ENCODE measurements at places on chromosomes 16 and 17. TPM values are rescaled to one million over a fixed set of nuclear protein-coding genes. Genes with fewer than 3 reads are reported as not detected.

GRCh38 chr16:86661706-86662105, 83.4 kb downstream of the FOXL1 start:
- H3K36me3 ChIP-seq: peaks cover 2% of the 10 kb centered on the region
- peaks cover 11% of the 10 kb centered on the region for H3K27me3 ChIP-seq
- H3K4me1 ChIP-seq: peaks cover 20% of the 10 kb centered on the region
- no peak overlapping the region for H3K4me3 ChIP-seq
- DNase-seq: no peak

DHRS11 gene
- total RNA-seq: 5.0 TPM

DNA sequence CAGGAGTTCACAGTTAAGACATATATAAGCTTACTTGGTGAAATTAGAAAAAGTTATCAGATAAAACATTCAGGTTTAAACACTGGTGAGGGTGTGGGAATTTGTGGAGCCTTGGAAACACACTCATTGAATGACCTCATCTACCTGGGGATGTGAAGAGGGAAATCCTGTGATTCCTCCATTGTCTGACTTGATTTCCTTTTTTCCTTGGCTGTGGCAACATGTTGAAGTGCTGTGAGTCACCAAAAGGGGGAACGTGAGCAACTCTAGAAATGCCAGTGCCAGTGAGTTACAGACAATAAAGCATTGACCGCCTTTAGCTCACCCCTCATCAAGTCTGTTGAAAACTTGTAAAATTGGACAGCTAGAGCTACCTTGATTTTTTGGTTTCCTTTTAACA, 1.8 kb downstream of the HMOX2 start:
- peaks cover 31% of the 10 kb centered on the region for H3K36me3 ChIP-seq
- peak overlapping the region; percentile 84 for H3K27ac ChIP-seq
- H3K4me3 ChIP-seq: peak overlapping the region; percentile 92
- peak; percentile 42 for DNase-seq
- H3K27me3 ChIP-seq: no peaks in the 10 kb centered on the region

GRCh38 chr17:17729620-17730249, 48.5 kb downstream of the RAI1 start:
- peaks cover 32% of the 10 kb centered on the region for H3K4me1 ChIP-seq
- no peak overlapping the region for H3K27ac ChIP-seq
- peaks cover 6% of the 10 kb centered on the region for H3K27me3 ChIP-seq
- H3K36me3 ChIP-seq: peaks cover 5% of the 10 kb centered on the region
- peak; percentile 74 for DNase-seq

GRCh38 chr17:2701996-2702741, 9.4 kb downstream of the CLUH start:
- H3K27ac ChIP-seq: no peak overlapping the region
- no peaks in the 10 kb centered on the region for H3K27me3 ChIP-seq
- peaks cover 3% of the 10 kb centered on the region for H3K4me1 ChIP-seq
- H3K36me3 ChIP-seq: peaks cover 15% of the 10 kb centered on the region
- no peak for DNase-seq

DNA sequence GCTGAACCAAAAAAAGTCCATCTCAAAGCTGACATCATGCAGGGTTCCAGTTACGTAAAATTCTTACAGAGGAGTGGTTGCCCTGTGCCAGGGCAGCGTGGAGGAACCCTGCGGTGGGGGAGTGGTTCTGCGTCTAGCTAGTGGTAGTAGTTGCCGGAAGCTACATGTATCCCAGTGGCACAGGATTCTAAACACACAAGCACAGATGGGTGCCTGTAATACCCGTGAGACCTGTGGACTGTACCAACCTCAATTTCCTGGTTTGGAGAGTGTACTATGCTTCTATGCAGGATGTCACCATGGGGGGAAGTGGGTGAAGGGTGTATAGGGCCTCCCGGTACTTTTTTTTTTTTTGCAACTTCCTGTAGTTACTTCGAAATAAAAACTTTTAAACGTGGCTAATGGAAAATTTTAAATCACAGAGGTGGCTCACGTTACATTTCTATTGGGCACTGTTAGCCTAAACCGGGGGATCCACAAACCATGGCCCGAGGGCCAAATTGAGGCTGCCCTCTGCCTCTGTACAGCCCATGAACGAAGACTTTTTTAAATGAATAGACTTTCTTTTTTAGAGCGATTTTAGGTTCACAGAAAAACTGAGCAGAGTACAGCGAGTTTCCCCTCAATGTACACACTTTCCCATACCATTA, 38.5 kb downstream of the TBC1D16 start:
- peaks cover 2% of the 10 kb centered on the region for H3K36me3 ChIP-seq
- H3K27me3 ChIP-seq: no peaks in the 10 kb centered on the region
- H3K27ac ChIP-seq: peak overlapping the region; percentile 99

GRCh38 chr16:2428051-2428783, 1.0 kb upstream of the CCNF start:
- H3K4me3 ChIP-seq: peak overlapping the region; percentile 89
- H3K36me3 ChIP-seq: peaks cover 24% of the 10 kb centered on the region
- H3K27ac ChIP-seq: peak overlapping the region; percentile 93
- no peaks in the 10 kb centered on the region for H3K27me3 ChIP-seq
- peak; percentile 43 for DNase-seq

GRCh38 chr17:9148905-9149525, 127.7 kb downstream of the NTN1 start:
- no peaks in the 10 kb centered on the region for H3K27me3 ChIP-seq
- no peak overlapping the region for H3K27ac ChIP-seq
- no peaks in the 10 kb centered on the region for H3K4me1 ChIP-seq
- H3K4me3 ChIP-seq: no peak overlapping the region

ADGRG1 gene
- 3.7 TPM for total RNA-seq

DNA sequence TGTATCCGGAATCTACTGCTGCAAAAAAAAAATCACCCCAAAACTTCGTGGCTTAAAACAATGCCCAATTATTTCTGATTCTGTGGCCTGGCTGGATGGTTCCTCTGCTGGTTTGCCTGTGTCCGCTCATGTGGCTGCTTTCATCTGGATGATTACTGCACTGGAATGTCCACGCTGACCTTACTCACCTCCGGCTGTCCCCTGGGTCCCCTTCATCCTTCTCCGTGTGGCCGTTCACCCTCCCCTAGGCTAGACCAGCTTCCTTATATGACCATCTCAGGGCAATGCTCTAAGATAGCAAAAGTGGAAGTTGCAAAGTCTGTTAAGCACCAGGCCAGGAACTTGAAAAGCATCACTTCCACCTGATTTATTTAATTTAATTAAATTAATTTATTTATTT, 31.4 kb upstream of the SPNS2 start:
- H3K36me3 ChIP-seq: peaks cover 6% of the 10 kb centered on the region
- no peaks in the 10 kb centered on the region for H3K4me1 ChIP-seq
- H3K4me3 ChIP-seq: no peak overlapping the region

DNA sequence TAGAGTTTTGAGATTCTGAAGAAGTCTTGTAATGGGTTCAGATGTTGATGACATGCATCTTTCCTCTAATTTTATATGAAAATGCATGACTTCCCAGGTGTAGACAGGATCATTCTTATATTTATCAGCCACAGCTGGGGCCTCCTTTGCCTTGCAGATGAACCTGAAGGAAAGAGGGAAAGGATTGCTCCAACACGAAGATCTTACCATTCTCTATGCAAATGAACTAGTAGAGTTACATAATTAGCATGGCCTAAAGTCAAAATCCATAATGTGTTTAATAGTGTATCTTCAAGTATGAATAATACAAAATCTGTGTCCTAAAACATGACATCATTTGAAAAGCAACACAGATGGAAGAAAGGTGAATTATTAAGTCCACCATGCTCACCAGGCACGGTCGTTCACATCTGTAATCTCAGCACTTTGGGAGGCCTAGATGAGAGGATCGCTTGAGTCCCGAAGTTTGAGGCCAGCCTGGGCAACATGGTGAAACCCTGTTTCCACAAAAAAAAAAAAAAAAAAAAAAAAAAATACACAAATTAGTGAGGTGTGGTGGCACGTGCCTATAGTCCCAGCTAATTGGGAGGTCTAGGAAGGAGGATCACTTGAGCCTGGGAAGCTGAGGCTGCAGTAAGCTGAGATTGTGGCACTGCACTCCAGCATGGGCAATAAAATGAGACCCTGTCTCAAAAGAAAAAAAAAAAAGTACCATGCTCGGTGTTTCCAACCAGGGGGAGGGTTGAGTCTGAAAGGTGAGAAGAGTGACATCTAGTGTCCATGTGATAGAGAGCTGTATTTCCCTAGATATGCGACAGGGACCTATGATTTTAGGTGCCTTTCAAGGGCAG, 6.3 kb downstream of the VWA3A start:
- H3K4me1 ChIP-seq: peaks cover 2% of the 10 kb centered on the region
- peak; percentile 27 for DNase-seq
- no peak overlapping the region for H3K4me3 ChIP-seq
- H3K27ac ChIP-seq: no peak overlapping the region
- peaks cover 8% of the 10 kb centered on the region for H3K27me3 ChIP-seq

MYH1 gene
- not detected for total RNA-seq

- peaks cover 60% of the 10 kb centered on the region for H3K27me3 ChIP-seq
- DNase-seq: no peak
- no peak within 1 kb of the TSS for H3K4me3 ChIP-seq
- no peaks in the 10 kb centered on the region for H3K36me3 ChIP-seq
- peaks cover 7% of the 10 kb centered on the region for H3K4me1 ChIP-seq
- no peak within 1 kb of the TSS for H3K27ac ChIP-seq
Measured at GRCh38 chr16:86578061-86578599, at the start of gene FOXL1. Gene FOXL1 (plus strand): TSS chr16:86578549. CDS start chr16:86578724, 175 bp downstream.

- H3K27ac ChIP-seq: peak overlapping the region; percentile 90
- peaks cover 22% of the 10 kb centered on the region for H3K36me3 ChIP-seq
- H3K4me1 ChIP-seq: peaks cover 24% of the 10 kb centered on the region
Measured at GRCh38 chr16:88662222-88662842, 559 bp downstream of the MVD start.

GRCh38 chr16:86050591-86051367, 151.8 kb downstream of the IRF8 start:
- H3K4me3 ChIP-seq: no peak overlapping the region
- peak overlapping the region; percentile 39 for H3K27ac ChIP-seq
- no peaks in the 10 kb centered on the region for H3K36me3 ChIP-seq
- no peak for DNase-seq

- H3K4me3 ChIP-seq: no peak overlapping the region
- H3K4me1 ChIP-seq: peaks cover 70% of the 10 kb centered on the region
- H3K36me3 ChIP-seq: peaks cover 75% of the 10 kb centered on the region
- DNase-seq: peak; percentile 62
Measured at GRCh38 chr17:45234641-45235415, 13.1 kb downstream of the FMNL1 start.

MEIOB gene
- total RNA-seq: not detected

TEKT1 gene
- not detected for total RNA-seq

CHRNE gene
- 0.26 TPM for total RNA-seq

DNA sequence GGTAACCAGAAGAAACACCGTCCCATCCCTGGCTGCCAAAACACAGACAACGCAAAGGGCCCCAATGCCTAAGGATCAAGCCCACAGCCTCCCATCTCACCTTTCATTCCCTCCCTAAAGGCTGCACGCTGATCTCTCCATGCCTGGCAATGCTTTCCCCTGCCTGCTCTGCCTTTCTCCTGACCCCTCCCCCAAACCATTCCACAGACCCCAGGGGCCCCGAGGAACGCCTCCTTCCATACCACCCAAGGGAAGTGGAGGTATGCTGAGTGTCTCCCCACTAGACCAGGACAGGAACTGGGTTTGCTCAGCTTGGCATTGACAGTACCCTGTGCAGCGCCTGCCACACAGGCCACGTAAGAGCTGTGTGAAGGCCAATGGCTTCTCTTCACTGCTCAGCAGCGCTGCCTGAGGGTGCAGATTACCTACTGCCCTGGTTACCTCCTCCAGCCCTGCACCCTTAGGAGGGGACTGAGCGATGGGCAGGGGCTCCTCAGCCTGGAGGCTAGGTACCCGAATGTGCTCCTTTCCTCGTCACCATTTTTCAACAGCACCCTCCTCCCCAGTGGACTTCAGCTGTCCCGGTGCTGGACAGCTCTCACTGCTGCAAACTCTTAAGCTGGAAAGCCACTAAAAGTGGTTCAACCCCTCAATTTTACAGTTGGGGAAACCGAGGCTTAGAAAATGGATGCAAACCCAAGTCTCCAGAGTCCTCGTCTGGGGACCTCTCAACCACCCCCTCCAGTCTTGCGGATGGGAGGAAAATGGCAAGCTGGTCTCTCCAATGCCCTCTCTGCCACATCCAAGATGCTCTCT, 45.0 kb downstream of the SRCIN1 start:
- no peak overlapping the region for H3K4me3 ChIP-seq
- DNase-seq: peak; percentile 39
- no peaks in the 10 kb centered on the region for H3K36me3 ChIP-seq
- H3K4me1 ChIP-seq: peaks cover 30% of the 10 kb centered on the region
- peak overlapping the region; percentile 30 for H3K27ac ChIP-seq
- peaks cover 60% of the 10 kb centered on the region for H3K27me3 ChIP-seq

DNA sequence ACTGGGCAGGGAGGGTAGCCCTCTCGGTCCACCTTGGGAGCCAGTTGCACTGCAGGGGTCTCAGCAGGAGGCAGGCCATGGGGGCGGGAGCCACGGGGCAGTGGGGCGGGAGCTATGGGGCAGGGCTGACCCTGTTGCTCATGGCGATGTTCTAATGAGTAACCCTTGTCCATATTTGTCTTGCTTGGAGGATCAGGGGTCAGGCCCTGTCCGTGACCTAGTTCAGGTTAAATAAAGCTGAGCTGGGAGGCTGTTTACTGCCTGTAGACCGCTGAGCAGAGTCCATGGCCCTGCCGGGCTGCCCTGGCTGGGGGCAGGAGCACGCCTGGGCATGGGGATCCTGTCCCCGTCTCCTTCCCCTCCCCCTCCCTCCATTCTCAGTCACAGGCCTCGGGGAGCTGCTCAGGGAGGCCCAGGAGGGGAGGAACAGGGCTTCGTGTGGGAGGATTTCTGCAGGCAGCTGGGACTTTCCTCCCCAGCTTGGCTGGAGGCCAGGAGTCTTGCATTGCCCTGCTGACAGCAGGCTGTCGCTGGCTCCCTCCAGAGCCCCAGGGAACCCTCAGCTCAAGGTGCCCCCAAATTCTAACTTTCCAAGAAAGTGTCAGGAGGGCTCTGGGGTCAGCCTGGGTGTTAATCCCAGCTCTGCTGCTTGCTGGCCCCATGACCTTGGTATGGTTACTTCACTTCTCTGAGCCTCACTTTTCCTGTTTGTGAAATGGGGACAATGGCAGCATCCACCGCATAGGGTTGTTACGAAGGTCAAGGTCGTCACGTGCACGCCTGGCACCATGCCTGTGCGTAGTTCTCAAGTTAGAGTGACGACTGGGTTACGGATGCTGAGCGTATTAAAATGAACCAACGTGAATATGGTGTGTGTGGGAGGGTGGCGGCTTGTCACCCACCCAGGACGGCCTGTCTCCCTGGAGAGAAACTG, 6.1 kb upstream of the SERPINF2 start:
- peaks cover 12% of the 10 kb centered on the region for H3K36me3 ChIP-seq
- H3K4me1 ChIP-seq: peaks cover 11% of the 10 kb centered on the region
- no peak overlapping the region for H3K27ac ChIP-seq
- H3K27me3 ChIP-seq: no peaks in the 10 kb centered on the region

GRCh38 chr16:53053967-53054669, 673 bp upstream of the CHD9 start:
- peaks cover 46% of the 10 kb centered on the region for H3K4me1 ChIP-seq
- peak overlapping the region; percentile 89 for H3K27ac ChIP-seq
- DNase-seq: peak; percentile 48
- peak overlapping the region; percentile 87 for H3K4me3 ChIP-seq
- peaks cover 2% of the 10 kb centered on the region for H3K36me3 ChIP-seq

GRCh38 chr16:24488045-24488444, 51.3 kb upstream of the RBBP6 start:
- peaks cover 10% of the 10 kb centered on the region for H3K27me3 ChIP-seq
- no peak for DNase-seq
- no peak overlapping the region for H3K4me3 ChIP-seq
- no peak overlapping the region for H3K27ac ChIP-seq
- H3K36me3 ChIP-seq: no peaks in the 10 kb centered on the region

Data from activated CD8-positive, alpha-beta T cell treated with anti-CD3 and anti-CD28 coated beads, Interleukin-2, amount 10 ng/mL, durations not matched to agents 7 days and 5 days (primary cell).